ENCODE measurements at places on chromosomes 16 and 17.
A peak's percentile ranks its signal among the peaks of the same experiment; 100 is the strongest.

DNA sequence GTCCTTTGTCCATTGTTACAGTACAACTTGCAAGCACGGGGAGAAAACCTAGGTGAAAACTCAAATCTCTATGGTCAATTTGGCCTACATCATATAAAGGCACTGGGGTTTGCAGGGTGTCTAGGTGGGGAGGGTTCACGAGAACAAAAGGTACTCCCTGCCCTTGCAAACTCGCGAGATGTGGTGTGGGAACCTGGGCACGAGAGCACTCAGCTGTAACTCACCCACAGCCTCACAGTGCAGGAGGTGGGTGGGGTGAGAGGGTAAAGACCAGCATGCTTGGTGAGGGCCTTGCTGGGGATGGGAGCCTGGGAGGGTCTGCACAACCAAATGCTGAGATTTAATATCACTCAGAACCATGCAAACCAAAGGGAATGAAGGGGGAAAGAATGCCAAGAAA lies 18.4 kb upstream of the ZNF594 start:
- DNase-seq = no peak

GRCh38 chr17:43803758-43804157 lies 23.5 kb downstream of the CFAP97D1 start:
- DNase-seq = no peak

DNA sequence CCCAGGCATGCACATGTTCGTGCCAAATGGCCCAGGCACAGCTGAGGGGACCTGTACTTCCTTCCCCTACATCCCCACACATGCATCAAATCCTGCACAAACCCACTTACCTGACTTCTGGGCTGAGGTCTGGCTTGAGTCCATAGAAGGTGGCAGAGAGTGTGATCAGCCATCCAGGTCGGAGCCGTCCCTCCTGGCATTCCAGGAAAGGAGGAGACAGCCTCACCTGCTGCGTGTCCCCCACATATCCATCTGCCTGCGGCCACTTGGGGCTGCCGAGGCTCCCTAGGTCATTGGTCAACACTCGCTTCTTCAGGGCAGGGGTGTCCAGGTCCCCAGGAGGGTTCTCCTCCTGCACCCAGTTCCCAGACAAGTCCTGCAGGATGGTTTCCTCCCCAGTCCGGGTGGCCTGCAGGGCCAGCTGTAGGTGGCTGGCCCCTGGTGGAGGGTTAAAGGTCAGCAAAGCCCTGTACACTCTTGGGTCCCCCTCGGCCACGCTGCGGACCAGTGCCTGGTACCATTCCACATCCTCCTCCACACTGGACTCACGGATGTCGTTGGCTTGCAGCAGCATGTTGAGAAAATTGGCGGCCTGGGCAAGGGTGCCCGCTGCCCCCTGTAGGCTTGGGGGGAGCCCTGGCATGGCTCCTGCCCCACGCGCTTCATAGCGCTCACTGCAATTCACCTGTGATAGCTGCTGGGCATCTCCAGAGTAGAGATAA lies 709 bp downstream of the GPR179 start:
- no peak for DNase-seq

GRCh38 chr17:47807421-47807820 lies 14.2 kb downstream of the OSBPL7 start:
- no peak for DNase-seq

DNA sequence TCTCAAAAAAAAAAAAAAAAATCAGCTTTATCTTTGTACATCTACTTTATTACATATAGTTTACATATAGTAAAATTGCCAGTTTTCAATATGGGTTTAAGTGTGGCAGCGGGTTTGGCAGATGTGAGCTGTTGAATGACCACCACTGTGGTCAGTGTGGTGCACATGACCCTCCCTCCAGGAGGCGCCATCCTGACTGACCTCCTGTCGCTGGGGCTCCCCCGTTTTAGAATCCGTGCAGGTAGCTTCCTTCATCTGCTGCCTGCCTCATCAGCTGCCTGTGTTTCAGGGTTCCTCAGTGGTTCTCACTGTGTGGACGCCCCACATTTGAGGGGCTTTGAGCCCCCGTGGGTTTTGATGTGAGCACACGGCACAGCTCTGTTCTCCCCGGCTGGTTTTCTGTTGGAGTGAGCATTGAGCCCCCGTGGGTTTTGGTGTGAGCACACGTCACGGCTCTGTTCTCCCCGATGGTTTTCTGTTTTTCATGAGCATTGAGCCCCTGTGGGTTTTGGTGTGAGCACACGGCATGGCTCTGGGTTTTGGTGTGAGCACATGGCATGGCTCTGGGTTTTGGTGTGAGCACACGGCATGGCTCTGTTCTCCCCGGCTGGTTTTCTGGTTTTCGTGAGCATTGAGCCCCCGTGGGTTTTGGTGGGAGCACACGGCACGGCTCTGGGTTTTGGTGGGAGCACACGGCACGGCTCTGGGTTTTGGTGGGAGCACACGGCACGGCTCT lies 57.9 kb upstream of the ZNF750 start:
- no peak for DNase-seq

- no peak for DNase-seq
Measured at GRCh38 chr17:52465407-52465806, 306.9 kb upstream of the CA10 start.

DNA sequence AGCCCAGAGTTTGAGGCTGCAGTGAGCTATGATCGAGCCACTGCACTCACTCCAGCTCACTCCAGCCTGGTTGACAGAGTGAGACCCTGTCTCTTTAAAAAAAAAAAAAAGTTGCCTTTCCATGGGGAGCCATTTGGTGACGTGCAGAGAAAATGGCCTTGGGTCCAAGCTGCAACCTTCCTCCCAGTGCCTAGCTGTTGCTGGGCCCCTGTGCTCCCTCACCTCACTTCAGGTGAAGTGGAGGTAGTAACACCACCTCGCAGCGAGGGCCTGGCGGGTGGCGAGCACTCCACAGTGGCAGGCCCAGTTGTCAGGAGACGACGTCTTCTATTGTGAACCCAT lies 17.4 kb downstream of the SYT17 start:
- no peak for DNase-seq

GRCh38 chr17:3003296-3004149 lies 59.9 kb downstream of the OR1D5 start:
- DNase-seq = no peak

GRCh38 chr16:88642881-88643643 lies 4.7 kb downstream of the IL17C start:
- no peak for DNase-seq

DNA sequence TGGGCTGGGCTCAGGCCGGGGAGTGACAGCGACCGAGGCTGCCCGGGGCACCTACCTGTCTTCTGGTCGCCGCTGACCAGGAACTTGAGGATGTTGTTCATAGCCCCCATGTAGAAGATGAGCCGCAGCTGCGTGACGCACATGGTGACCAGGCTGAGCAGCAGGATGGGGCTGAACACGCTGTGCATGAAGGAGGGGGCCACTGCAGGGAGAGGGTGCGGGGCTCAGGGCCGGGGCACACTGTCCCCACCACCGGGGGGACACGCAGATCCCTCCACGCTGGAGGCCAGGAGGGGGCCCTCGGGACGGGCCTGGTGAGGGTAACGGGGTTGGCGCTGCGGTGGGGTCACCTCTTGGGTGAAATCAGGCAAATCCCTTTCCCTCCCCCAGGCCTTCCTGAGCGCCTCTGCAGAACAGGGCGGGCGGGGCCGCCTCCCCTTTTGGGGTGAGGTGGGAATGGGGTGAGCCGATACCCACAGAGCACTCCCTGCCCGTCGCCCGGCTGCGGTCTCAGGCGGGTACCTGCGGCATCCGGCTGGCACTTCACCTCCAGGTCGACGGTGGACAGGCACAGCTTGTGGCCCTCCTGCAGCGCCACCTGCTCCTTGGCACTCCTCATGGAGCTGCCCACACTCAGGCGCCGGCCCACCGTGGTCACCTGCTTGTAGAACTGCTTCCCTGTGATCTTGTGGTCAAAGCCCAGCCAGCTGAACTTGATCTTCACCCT lies 28.3 kb upstream of the PITPNA start:
- no peak for DNase-seq

GRCh38 chr16:14398014-14398717 lies 231.9 kb downstream of the PARN start:
- DNase-seq = no peak

DNA sequence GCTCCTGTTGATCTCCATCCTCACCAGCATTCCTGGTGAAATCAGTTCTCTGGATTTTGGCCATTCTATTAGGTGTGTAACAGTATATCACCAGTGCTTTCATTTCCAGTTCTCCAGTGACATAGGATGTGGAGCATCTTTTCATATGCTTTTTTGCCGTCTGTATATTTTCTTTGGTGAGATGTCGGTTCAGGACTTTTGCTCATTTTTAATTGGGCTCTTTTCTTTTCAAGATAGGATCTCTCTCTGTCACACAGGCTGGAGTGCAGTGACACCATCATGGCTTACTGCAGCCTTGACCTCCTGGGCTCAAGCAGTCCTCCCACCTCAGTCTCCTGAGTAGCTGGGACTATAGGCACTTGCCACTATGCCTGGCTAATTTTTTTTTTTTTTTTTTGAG lies 74.2 kb downstream of the TANGO6 start:
- no peak for DNase-seq

- DNase-seq = no peak
Measured at GRCh38 chr16:85998868-85999729, 100.1 kb downstream of the IRF8 start.

DNA sequence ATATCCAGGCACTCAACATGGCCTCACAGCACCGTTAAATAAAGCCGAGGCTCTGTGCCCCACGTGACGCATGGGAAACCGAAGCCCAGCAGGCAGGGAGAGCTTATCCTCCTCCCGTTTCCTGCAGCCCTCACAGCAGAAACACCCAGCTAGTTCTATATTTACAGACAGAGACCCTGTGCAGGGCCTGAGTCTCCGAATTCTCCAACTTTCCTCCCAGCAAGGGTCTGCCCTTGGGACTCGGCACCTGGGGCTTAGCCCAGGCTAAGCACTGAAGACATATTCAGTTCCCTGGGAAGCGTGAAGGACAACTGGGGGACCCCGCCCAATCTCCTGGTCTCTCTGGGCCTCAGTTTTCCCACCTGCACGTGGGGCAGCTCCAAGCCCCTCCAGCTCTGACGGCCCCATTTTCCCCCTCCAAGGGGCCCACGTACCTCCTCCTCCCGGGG lies 29.2 kb downstream of the TRPV3 start:
- no peak for DNase-seq

DNA sequence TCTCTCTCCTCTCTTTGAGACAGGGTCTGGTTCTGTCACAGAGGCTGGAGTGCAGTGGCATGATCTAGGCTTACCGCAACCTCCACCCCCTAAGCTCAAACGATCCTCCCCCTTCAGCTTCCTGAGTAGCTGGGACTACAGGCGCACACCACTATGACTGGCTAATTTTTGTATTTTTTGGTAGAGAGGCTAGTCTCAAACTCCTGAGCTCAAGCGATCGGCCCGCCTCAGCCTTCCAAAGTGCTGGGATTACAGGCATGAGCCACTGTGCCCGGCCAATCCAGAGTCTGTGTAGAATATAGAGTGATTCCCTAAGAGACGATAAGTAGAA lies 65.8 kb upstream of the RPH3AL start:
- DNase-seq = no peak

GRCh38 chr16:29824589-29825144 lies 4.4 kb downstream of the MVP start:
- peak; percentile 48 for DNase-seq

GRCh38 chr16:68475071-68475470 lies 26.8 kb upstream of the SMPD3 start:
- DNase-seq = no peak

DNA sequence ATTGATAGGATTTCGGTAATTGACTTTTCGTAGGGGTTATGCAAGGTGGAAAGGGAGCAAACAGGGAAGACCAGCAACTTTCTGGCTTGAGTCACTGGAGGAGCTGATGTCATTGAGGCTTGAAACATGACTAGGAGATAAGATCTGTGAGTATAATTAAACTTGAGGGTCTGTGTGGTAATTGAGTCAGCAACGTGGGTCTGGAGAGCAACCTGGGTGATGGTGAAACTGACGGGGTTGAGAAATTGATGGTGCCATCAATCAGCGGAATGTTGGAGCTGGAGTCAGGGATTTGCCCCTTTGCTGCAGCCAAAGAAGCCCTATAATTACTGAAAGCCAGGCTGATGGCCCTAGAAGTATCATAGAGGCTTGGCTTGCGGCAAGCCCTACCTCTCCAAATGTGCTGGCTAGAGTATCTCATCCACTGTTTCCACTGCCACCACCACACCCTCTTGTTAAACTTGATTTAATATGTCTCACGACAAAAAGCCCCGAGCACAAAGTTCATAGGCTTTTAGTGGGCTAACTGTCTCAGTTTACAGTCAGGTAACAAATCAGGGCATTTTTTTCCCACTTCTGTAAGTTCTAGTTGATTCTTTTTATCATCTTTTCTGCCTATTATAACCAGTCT lies 186.9 kb upstream of the ELAC2 start:
- DNase-seq = no peak

- no peak for DNase-seq
Measured at GRCh38 chr16:73996624-73997339, 299.8 kb upstream of the PSMD7 start.

Measured in NCI-H446 treated with DMSO at 0.1 percent for 48 hours (cell line).